ENCODE measurements at places on chromosomes 2 and 18. TPM values are rescaled to one million over a fixed set of nuclear protein-coding genes. Genes with fewer than 3 reads are reported as not detected.

SLC23A3 gene
- total RNA-seq, result 1.6 TPM

LRP2 gene
- total RNA-seq, result 0.41 TPM

MYCN gene
- not detected for total RNA-seq

GRHL1 gene
- total RNA-seq, result 1.3 TPM

EPAS1 gene
- total RNA-seq, result 41.5 TPM

NRP2 gene
- total RNA-seq, result 11.2 TPM

PASK gene
- total RNA-seq, result 21.9 TPM

IL36B gene
- total RNA-seq, result not detected

APOB gene
- not detected for total RNA-seq

TUBA4B gene
- not detected for total RNA-seq

ANKAR gene
- total RNA-seq, result 22.2 TPM

NEU2 gene
- total RNA-seq, result not detected

ZNF892 gene
- 4.9 TPM for total RNA-seq

CPO gene
- not detected for total RNA-seq

ACTG2 gene
- total RNA-seq, result 2.4 TPM

BOK gene
- 15.3 TPM for total RNA-seq

IER3IP1 gene
- total RNA-seq, result 24.8 TPM

EN1 gene
- total RNA-seq, result 0.63 TPM

CYTIP gene
- 0.82 TPM for total RNA-seq

ZNF521 gene
- total RNA-seq, result 35.7 TPM

EVA1A gene
- total RNA-seq, result 25.2 TPM

C1QL2 gene
- not detected for total RNA-seq

SRD5A2 gene
- total RNA-seq, result not detected

IHH gene
- not detected for total RNA-seq

L3MBTL4 gene
- total RNA-seq, result not detected

TMEM182 gene
- total RNA-seq, result not detected

ALPP gene
- not detected for total RNA-seq

G6PC2 gene
- total RNA-seq, result not detected

KCNG2 gene
- not detected for total RNA-seq

LBH gene
- 61.2 TPM for total RNA-seq

IL36G gene
- not detected for total RNA-seq

ABCG8 gene
- total RNA-seq, result not detected

DPP10 gene
- total RNA-seq, result not detected

CFAP65 gene
- not detected for total RNA-seq

LIPG gene
- 3.2 TPM for total RNA-seq

SCTR gene
- not detected for total RNA-seq

CNNM4 gene
- 3.8 TPM for total RNA-seq

GKN2 gene
- total RNA-seq, result not detected

ACTR3 gene
- total RNA-seq, result 130 TPM

TCF7L1 gene
- 3.5 TPM for total RNA-seq

SCN9A gene
- 14.0 TPM for total RNA-seq

C2orf78 gene
- not detected for total RNA-seq

CCDC178 gene
- total RNA-seq, result 0.72 TPM

PRADC1 gene
- total RNA-seq, result 15.0 TPM

GAL3ST2 gene
- total RNA-seq, result 0.25 TPM

C2orf80 gene
- total RNA-seq, result not detected

IL36A gene
- total RNA-seq, result 2.0 TPM

TMEM247 gene
- not detected for total RNA-seq

FAP gene
- total RNA-seq, result 150 TPM

RNASEH1 gene
- 33.4 TPM for total RNA-seq

RNF138 gene
- 8.6 TPM for total RNA-seq

FEV gene
- not detected for total RNA-seq

TPRKB gene
- total RNA-seq, result 54.8 TPM

TRABD2A gene
- total RNA-seq, result 0.33 TPM

RNF149 gene
- total RNA-seq, result 46.4 TPM

DAPL1 gene
- total RNA-seq, result not detected

RND3 gene
- total RNA-seq, result 321 TPM

TUBA3E gene
- total RNA-seq, result not detected
